ENCODE measurements at places on chromosomes 2 and 18. TPM values are rescaled to one million over a fixed set of nuclear protein-coding genes. Genes with fewer than 3 reads are reported as not detected.
A peak's percentile ranks its signal among the peaks of the same experiment; 100 is the strongest.

ABCG8 gene
- not detected for total RNA-seq

- H3K36me3 ChIP-seq = peaks cover 2% of the 10 kb centered on the region
- peak overlapping the region; percentile 12 for H3K4me3 ChIP-seq
- H3K4me1 ChIP-seq = peaks cover 16% of the 10 kb centered on the region
- peaks cover 20% of the 10 kb centered on the region for H3K27me3 ChIP-seq
These were observed 8.4 kb upstream of the NT5DC4 start for GRCh38 chr2:112712465-112712864.

- no peaks in the 10 kb centered on the region for H3K4me1 ChIP-seq
- DNase-seq = no peak
- H3K36me3 ChIP-seq = no peaks in the 10 kb centered on the region
- no peak overlapping the region for H3K27ac ChIP-seq
- no peak overlapping the region for H3K4me3 ChIP-seq
- H3K27me3 ChIP-seq = peaks cover 47% of the 10 kb centered on the region
These were observed 21.8 kb upstream of the CCDC68 start for GRCh38 chr18:54981076-54981475.

GRCh38 chr2:128306931-128307460, 11.7 kb downstream of the HS6ST1 start:
- H3K4me3 ChIP-seq = no peak overlapping the region
- peaks cover 2% of the 10 kb centered on the region for H3K36me3 ChIP-seq
- H3K4me1 ChIP-seq = peaks cover 19% of the 10 kb centered on the region
- H3K27me3 ChIP-seq = no peaks in the 10 kb centered on the region
- no peak overlapping the region for H3K27ac ChIP-seq
- DNase-seq = no peak

DNA sequence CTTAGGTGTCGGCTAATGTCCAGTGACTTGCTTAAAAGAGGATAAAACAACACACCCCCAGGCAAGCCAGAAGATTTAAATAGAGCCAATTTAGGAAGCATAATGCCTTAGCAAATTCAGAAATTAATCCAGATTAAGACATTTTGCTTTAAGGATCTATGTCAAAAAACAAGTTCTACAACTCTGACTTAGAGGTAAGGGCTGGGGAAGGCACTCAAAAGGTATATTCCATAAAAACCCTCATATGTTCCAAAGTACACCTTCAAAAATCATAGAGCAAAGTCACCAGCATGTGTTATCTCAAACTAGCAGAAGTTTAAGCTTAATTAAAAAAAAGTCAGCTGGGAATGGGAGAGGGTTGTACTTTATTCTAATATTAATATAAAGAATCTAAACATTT, 206.4 kb downstream of the NOL4 start:
- H3K27ac ChIP-seq = no peak overlapping the region
- no peak overlapping the region for H3K4me3 ChIP-seq
- H3K4me1 ChIP-seq = no peaks in the 10 kb centered on the region

GRCh38 chr2:36382472-36382871, 26.9 kb downstream of the CRIM1 start:
- H3K27me3 ChIP-seq = peaks cover 16% of the 10 kb centered on the region
- no peak for DNase-seq
- no peak overlapping the region for H3K27ac ChIP-seq
- no peaks in the 10 kb centered on the region for H3K36me3 ChIP-seq
- peaks cover 3% of the 10 kb centered on the region for H3K4me1 ChIP-seq

GRCh38 chr2:176555781-176556180, 286.5 kb downstream of the MTX2 start:
- H3K4me3 ChIP-seq = no peak overlapping the region
- peaks cover 20% of the 10 kb centered on the region for H3K4me1 ChIP-seq
- no peak for DNase-seq

GRCh38 chr2:172969166-172969565, 106.5 kb upstream of the MAP3K20 start:
- H3K4me3 ChIP-seq = no peak overlapping the region
- peaks cover 13% of the 10 kb centered on the region for H3K4me1 ChIP-seq
- no peak overlapping the region for H3K27ac ChIP-seq

- no peaks in the 10 kb centered on the region for H3K27me3 ChIP-seq
- no peaks in the 10 kb centered on the region for H3K36me3 ChIP-seq
- no peak overlapping the region for H3K27ac ChIP-seq
- DNase-seq = no peak
These were observed 25.5 kb downstream of the CENPO start for GRCh38 chr2:24818721-24819167.

DNA sequence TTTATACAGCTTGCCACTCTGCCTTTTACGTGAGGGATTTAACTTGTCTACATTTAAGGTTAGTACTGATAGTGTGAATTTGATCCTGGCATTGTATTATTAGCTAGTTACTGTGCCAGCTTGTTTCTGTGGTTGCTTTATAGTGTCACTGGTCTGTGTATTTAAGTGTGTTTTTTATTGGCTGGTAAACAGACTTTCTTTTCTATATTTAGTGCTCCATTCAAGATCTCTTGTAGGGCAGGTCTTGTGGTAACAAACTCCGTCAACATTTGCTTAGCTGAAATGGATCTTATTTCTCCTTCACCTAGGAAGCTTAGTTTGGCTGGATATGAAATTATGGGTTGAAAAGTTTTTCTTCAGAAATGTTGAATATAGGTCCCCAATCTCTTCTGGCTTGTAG, 1971.0 kb upstream of the LRRTM1 start:
- no peaks in the 10 kb centered on the region for H3K36me3 ChIP-seq
- no peak for DNase-seq
- no peaks in the 10 kb centered on the region for H3K4me1 ChIP-seq
- no peaks in the 10 kb centered on the region for H3K27me3 ChIP-seq

CFAP65 gene
- total RNA-seq = not detected

- H3K4me3 ChIP-seq = no peak overlapping the region
- no peaks in the 10 kb centered on the region for H3K4me1 ChIP-seq
- peaks cover 30% of the 10 kb centered on the region for H3K27me3 ChIP-seq
- DNase-seq = no peak
These were observed 76.9 kb upstream of the DAPL1 start for GRCh38 chr2:158718196-158718585.

GRCh38 chr2:20622731-20623130, 28.2 kb downstream of the HS1BP3 start:
- H3K27ac ChIP-seq = no peak overlapping the region
- DNase-seq = peak; percentile 4
- no peaks in the 10 kb centered on the region for H3K27me3 ChIP-seq
- no peaks in the 10 kb centered on the region for H3K4me1 ChIP-seq

- no peak for DNase-seq
- H3K27me3 ChIP-seq = no peaks in the 10 kb centered on the region
- H3K27ac ChIP-seq = no peak overlapping the region
- no peaks in the 10 kb centered on the region for H3K4me1 ChIP-seq
These were observed 88.6 kb upstream of the FHL2 start for GRCh38 chr2:105487142-105488069.

DNA sequence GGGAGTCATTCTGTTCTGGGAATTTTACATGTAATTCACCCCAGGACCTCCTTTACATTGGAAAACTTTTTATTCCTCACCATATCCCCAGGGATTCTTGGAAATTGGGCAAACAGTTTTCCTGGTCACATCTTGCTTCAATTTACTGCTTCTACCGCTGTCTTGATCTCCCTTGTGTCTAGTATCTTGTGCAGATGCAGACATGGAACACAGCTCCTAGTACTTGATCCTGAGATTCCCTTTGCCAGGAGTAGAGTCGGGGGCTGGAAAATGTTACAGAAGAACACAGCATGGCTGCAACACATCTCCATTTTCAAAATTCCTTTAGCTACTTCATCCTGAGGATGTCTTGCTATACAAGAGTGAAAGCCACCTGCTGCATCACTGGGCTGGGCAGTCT, 472.8 kb downstream of the PLCL1 start:
- DNase-seq = no peak
- peaks cover 4% of the 10 kb centered on the region for H3K36me3 ChIP-seq
- H3K4me1 ChIP-seq = no peaks in the 10 kb centered on the region
- no peak overlapping the region for H3K27ac ChIP-seq

DNA sequence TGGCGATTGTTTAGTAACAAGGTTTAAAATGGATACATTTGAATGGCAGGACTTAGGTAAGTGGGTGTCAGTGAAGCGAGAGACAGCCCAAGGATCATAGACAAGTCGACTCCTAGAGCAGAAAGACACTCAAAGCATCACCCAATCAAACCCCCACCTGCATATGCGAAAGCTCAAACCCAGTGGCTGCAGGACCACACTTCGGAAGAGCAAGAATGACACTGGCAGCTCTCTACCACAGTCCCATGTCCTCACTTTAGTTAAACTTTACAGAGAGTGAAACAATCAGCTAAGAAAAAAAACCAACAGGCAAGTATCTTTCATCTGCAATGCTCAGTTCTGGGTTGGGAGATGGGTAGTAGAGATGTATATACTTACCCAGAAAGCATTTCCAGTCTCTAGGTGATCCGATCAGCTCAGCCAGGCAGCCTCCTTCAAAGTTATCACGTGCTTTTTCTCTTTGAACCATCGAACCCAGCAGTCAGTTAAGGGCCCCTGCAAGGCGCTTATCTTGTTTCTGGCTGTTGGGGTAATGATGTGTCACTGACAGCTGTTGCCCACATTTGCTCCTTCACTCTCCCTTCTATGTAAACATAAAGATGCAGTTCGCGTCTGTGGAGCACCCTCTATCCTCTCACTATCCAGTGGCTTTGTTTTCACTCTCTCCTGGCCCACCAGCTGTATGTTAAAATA, 357.5 kb upstream of the ID2 start:
- H3K36me3 ChIP-seq = no peaks in the 10 kb centered on the region
- peaks cover 20% of the 10 kb centered on the region for H3K4me1 ChIP-seq
- no peak overlapping the region for H3K4me3 ChIP-seq
- DNase-seq = no peak

- no peaks in the 10 kb centered on the region for H3K4me1 ChIP-seq
- H3K27me3 ChIP-seq = no peaks in the 10 kb centered on the region
- H3K27ac ChIP-seq = no peak overlapping the region
- DNase-seq = no peak
- no peak overlapping the region for H3K4me3 ChIP-seq
- no peaks in the 10 kb centered on the region for H3K36me3 ChIP-seq
These were observed 320.9 kb upstream of the MC4R start for GRCh38 chr18:60693426-60693825.

SPATA3 gene
- not detected for total RNA-seq

GRCh38 chr18:63579616-63580015, 7.5 kb upstream of the SERPINB13 start:
- H3K4me1 ChIP-seq = no peaks in the 10 kb centered on the region
- DNase-seq = no peak
- H3K27ac ChIP-seq = no peak overlapping the region
- H3K36me3 ChIP-seq = no peaks in the 10 kb centered on the region
- H3K27me3 ChIP-seq = peaks cover 45% of the 10 kb centered on the region

KLHL14 gene
- not detected for total RNA-seq

TTN gene
- total RNA-seq = 16.1 TPM

- no peak for DNase-seq
- H3K4me3 ChIP-seq = no peak overlapping the region
- H3K36me3 ChIP-seq = no peaks in the 10 kb centered on the region
- H3K27ac ChIP-seq = no peak overlapping the region
These were observed 132.2 kb downstream of the TDRD15 start for GRCh38 chr2:21256006-21256405.

DNA sequence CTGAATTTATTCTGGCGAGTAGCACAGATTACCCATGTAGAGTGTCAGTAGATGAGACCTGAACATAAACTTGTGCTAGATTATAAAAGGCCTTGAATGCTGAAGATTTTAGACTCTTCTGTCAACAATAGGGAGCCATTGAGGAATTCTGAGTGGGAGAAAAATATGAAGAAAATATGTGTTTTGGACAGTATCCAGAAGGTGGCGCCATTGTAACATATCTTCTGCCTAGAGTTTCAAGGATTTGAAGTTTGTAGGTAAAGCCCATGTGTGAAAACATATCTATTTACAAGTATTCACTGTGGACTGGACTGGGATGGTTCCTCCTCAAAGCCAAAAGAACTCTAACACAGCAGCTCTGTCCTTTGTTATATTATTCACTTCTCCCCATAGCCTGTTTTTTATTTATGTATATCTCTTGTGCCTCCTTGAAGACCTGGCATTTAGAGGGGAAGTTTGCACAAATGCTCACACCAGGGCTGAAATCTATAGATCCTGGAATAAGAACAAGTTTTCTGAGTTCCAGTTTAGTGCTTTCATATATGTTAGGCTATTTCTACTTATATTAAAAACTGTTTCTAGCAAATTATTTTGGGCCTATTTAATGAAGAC, 124.9 kb downstream of the RDH14 start:
- no peaks in the 10 kb centered on the region for H3K36me3 ChIP-seq
- no peak overlapping the region for H3K27ac ChIP-seq
- H3K4me3 ChIP-seq = no peak overlapping the region
- H3K27me3 ChIP-seq = peaks cover 38% of the 10 kb centered on the region
- no peak for DNase-seq

GRCh38 chr2:86366651-86367498, 29.4 kb upstream of the REEP1 start:
- peaks cover 21% of the 10 kb centered on the region for H3K4me1 ChIP-seq
- H3K36me3 ChIP-seq = no peaks in the 10 kb centered on the region
- H3K27ac ChIP-seq = no peak overlapping the region
- no peak overlapping the region for H3K4me3 ChIP-seq

GRCh38 chr2:200795028-200795440, 16.7 kb upstream of the BZW1 start:
- DNase-seq = no peak
- H3K27ac ChIP-seq = no peak overlapping the region
- peaks cover 4% of the 10 kb centered on the region for H3K4me1 ChIP-seq

ZBTB7C gene
- total RNA-seq = not detected

- no peaks in the 10 kb centered on the region for H3K4me1 ChIP-seq
- no peak for DNase-seq
- no peaks in the 10 kb centered on the region for H3K27me3 ChIP-seq
- no peak overlapping the region for H3K27ac ChIP-seq
These were observed 28.7 kb downstream of the CCDC141 start for GRCh38 chr2:179021258-179021657.

GRCh38 chr2:37629529-37629928, 41.9 kb downstream of the CDC42EP3 start:
- H3K27ac ChIP-seq = peak overlapping the region; percentile 19
- peaks cover 61% of the 10 kb centered on the region for H3K4me1 ChIP-seq
- H3K4me3 ChIP-seq = no peak overlapping the region
- H3K36me3 ChIP-seq = peaks cover 8% of the 10 kb centered on the region
- H3K27me3 ChIP-seq = no peaks in the 10 kb centered on the region

ALK gene
- not detected for total RNA-seq

DNA sequence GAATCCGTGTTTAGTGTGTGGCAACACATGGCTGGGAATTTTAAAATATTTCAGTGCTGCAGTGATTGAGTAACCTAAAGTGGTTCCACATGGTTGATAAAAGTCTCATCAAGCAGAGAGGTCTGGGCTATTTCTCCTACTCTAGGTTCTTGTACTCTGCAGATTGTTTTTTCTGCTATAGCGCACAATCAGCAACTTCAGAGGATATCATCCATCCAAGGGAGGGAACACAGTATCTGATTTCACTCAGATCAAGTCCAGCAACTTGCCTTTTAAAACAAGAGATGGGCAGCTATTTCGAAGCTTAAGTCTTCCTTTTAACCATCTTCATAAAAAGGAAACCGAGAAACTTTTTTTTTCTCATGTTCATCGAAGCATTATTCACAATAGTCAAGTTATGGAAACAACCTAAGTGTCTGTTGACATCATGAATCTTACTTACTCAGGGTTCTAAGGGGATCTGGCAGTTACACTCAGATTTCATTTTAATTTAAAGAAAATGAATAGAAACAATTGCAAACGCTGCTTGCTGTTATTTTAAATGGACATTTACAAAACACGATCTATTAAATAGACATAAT, 172.7 kb upstream of the TRIB2 start:
- H3K4me3 ChIP-seq = no peak overlapping the region
- H3K27me3 ChIP-seq = no peaks in the 10 kb centered on the region
- no peak for DNase-seq
- H3K36me3 ChIP-seq = no peaks in the 10 kb centered on the region
